Dorsolateral prefrontal cortex (tissue), 122 donors: ENCODE measurements at places on chromosomes 7 and 10.

DNA sequence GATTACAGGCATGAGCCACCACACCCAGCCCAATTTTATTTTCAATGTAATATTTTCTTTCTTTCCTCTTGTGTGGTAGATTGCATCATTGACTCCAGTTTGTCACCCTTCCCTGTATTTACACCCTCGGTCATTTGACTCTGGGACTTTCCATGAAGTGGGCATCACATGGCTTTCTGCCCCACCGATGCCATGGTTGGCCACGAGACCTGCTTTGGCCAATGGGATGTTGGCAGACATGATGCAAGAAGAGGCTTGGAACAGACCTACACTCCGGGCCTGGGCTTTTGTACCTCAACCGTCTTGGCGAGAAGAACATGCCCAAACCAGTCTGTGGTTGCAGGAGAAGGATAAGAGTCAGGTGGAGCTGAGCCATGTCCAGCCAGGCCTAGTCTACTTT, 38.8 kb upstream of the CACUL1 start:
- DNase-seq: no peak

DNA sequence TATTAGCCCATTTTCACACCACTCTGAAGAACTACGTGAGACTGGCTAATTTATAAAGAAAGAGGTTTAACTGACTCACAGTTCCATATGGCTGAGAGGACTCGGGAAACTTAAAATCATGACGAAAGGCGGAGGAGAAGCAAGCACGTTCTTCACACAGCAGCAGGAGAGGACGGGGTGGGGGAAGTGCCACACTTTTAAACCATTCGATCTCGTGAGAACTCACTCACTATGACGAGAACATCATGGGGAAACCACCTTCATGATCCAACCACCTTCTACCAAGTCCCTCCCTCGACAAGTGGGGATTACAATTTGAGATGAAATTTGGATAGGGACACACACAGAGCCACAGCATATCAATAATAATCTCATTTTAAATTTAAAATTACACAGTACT, 80.2 kb downstream of the VWDE start:
- no peak for DNase-seq

GRCh38 chr7:99108613-99109012, 35.3 kb downstream of the SMURF1 start:
- DNase-seq: no peak

- no peak for DNase-seq
Observed at GRCh38 chr7:139886206-139886605, 57.1 kb downstream of the TBXAS1 start.

DNA sequence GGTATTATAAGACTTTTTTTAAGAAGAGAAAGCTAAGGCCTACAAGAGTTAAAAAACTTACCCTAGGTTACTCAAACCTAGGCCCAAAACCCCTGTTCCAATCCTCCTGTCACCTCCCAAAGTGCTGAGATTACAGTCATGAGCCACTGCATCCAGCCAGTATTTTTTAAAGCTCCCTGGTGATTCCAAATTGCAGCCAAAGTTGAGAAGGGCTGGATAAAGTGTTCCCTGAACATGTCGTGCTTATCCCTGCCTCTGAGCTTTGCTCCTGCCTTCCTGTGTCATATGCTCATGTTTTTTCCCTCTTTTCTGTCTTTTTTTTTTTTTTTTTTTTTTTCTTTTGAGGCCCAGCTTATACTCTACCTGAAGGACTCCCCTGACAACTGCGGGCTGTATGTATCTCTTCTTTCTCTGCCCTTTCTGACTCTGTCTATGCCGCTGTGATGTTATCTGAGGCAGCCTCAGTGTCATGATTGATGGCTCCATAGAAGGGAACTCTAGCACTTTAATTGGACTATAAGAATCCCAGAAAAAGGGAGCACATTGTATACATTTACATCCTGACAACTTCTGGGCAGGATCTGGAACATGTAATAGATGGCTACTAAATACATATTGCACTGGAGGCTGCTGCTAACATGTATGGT, 8.0 kb downstream of the AKR1B10 start:
- no peak for DNase-seq

- DNase-seq: no peak
Observed at GRCh38 chr7:11009631-11010030, 36.0 kb downstream of the PHF14 start.

GRCh38 chr7:48040944-48041652, 5.8 kb downstream of the C7orf57 start:
- DNase-seq: no peak

DNA sequence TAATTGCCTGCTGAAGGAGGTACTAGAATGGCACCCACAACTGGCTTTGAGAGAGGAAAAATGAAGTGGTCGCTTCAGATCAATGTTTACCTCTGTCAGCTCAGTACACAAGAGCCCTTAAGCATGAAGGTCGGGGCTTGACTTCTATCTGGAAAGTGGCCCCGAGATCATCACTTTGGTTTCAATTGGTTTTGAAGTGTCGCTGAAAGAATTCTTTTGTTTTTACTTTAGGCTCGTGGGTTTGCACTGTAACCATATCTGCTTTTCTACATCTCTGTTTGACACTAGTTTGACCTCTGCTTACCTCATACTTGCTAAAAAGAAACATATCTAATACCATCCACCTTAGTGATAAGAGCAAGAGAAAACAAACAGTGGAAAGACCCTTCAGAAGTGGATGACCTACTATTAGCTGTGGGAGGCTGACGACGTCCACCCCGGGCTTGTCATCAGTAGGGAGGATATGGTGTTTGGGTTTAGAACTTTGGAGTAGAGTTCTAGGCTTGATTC, 361.8 kb downstream of the GATA3 start:
- DNase-seq: no peak

DNA sequence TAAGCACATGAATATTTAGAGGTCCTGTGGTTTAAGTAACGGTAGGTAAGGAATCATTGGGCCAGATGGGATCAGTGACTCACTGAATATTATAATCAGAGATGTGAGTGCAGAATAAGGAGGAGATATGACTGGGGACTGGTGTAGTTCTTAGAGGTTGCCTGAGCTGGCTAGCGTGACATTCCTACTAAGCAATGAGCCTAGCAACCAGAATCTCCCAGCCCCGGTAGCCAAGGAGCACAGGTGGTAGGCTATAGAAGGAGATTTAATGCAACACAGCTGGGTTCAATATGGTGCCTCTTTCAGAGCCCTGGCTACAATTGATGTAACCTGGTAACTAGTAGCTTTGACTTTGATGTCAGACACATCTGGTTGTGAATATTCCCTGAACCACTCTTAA, 641.6 kb downstream of the AUTS2 start:
- no peak for DNase-seq

GRCh38 chr7:151632750-151633515, 113.2 kb upstream of the RHEB start:
- DNase-seq: peak; percentile 37

- no peak for DNase-seq
Observed at GRCh38 chr10:13847201-13847631, 260.5 kb downstream of the PRPF18 start.

GRCh38 chr10:34016576-34016975, 682.1 kb upstream of the NRP1 start:
- DNase-seq: no peak

DNA sequence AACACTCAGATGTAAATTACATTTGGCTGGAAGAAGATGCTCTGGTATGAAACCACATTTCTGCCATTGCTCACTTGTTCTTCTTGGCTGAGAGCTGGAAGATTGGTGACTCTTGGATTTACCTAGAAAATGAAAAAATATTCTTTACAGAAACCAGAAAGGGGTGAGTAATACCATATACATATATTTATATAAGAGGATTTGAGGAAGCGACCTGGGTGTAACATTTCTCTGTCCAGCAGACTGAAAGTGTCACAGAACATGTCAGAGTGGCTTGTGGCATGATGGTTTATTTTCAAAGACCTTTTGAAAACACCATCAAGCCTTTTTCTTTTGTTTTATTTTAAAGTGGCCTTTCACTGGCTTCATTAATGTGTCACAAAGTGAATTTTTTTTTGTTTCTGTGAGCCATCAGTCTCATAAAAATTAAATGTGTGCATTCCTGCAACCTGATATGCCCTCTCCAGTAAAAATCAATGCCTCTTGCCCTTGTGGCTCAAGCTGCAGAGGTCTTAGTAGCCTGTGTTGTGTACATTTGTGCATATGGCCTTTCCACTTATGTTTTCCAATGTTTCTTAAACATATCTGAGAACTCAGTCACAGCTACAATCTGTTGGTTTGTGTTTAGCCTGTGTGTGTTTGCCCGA, 23.5 kb downstream of the CREB5 start:
- no peak for DNase-seq

GRCh38 chr10:93768892-93769291, 11.2 kb downstream of the LGI1 start:
- DNase-seq: no peak

DNA sequence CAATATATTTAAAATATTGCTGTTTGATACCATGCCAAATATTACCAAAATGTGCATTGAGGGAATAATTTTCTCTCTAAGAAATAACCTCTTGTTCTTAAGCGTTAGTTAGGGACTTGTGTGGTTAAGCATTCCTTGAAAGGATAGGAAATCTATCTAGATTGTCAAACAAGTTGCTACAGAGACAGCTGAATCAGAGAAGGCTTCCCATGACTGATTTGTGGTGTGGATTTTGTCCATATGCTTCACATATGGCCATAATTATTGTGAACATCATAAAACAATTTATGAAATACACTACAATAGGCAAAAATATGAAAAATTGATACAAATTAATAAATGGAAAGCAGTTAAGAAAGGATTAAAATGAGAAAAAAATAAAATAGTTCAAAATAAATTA, 96.3 kb downstream of the GNAT3 start:
- DNase-seq: no peak

GRCh38 chr7:41774966-41775365, 72.1 kb upstream of the INHBA start:
- DNase-seq: no peak

DNA sequence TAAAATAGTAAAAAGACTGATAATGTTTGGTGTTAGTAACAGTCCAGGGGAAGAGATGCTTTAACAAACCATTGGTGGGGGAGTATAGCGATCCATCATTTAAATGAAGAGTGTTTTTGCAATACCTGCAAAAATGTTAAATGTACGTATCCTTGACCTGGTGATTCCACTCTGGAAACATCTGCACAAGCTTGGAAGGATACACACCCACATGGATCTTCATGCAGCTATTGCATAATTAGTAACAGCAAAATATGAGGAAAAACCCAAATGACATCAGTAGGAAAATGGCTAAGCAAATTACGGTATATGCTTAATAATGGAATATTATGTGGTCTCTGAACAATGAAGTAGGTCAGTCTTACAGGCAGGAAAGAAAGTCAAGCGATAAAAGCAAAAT, 20.5 kb downstream of the WNT2 start:
- no peak for DNase-seq

DNA sequence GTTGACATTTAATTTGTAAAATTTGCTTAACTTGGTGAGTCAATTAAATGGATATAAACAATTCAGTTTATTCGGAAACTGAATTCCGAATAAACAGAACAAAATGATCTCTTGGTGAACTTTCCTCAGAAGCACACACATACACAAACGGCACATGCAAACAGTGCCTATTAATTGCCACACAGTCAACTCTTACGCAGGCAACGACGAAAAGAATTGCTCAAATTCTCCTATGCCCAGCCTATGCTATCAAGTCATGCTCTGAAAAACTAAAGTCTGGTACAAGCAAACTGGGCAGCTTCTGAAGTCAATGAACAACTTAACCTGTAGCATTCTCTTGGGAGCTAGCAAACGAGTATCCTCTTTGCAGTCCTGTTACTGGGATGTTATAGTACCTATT, 38.8 kb upstream of the ASL start:
- DNase-seq: no peak

DNA sequence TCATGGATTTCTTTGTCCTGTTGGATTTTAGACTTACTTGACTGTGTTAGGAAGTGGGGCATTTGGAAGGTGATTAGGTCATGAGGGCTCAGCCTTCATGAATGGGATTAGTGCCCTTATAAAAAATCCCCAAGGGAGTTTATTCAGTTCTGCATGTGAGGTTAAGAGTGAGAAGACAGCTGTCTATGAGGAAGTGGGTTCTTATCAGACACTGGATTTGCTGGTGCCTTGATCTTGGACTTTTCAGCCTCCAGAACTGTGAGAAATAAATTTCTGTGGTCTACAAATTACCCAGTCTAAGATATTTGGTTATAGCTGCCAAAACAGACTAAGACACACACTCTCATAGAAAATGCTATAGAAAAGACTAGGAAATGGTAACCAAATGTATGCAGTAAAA, 724.7 kb upstream of the FZD8 start:
- DNase-seq: no peak

DNA sequence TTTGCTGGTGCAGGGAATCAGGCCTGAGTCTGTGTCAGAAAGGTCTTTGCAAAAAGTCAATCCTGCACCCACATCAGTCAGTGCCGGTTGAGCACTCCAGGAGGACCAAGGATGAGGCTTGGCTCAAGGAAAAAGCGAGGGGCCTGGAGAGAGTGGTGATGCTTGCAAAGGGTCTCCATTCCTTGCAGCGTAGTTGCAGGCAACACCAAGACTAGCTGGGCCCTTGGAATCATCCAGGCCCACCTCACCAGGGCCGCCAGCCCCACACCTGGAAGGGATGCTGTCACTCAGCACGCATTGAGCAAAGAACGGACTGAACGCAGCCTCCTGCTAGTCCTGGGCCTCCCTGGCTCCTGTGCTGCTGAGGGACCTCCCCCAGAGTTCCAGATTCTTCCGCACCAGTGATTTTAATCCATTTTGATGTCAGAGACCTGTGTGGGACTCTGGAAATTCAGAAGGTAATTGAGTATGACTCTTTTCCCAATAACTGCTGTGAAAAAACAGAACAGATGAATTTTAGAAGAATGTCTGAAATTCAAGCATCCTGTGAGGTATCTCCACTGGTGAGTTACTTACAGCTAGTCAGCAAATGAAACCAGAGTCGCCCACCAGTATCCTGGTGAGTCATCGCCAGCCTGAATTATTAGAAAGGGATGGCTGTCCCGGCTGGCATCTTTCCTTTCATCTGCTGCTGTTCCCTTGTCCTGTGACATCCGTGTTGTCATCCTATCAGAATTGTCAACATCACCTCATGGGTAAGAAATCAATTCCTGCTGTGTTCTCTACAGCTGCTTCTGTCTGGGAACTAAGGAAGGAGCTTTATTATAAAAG, 150.8 kb upstream of the NPS start:
- no peak for DNase-seq

- no peak for DNase-seq
Observed at GRCh38 chr7:116461500-116461899, 38.0 kb upstream of the CAV2 start.

DNA sequence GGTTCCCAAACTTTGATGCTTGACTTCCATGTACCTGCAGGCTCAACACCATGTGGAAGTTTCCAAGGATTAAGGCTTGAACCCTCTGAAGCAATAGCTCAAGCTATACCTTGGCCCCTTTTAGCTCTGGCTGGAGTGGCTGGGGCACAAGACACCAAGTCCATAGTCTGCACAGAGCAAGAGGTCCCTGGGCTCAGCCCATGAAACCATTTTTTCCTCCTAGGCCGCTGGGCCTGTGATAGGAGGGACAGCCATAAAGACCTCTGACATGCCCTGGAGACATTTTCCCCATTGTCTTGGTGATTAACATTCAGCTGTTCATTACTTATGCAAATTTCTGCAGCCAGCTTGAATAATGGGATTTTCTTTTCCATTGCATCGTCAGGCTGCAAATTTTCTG, 14.4 kb downstream of the DGKI start:
- no peak for DNase-seq

GRCh38 chr10:33041783-33042437, 83.9 kb upstream of the ITGB1 start:
- DNase-seq: no peak
